ENCODE measurements at places on chromosomes 7 and 10.

DNA sequence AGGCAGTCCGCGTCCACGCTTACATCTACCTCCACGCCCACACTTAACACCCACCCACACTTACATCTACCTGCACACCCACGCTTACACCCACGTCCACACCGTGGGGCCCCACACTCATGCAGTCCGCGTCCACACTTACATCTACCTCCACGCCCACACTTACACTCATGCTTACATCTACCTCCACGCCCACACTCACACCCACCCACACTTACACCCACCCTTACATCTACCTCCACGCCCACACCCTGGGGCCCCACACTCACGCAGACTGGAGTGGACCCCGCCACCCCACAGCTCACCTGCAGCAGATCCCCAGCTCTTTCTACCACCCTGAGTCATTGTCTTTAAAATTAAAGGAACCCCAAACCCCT lies 32.4 kb upstream of the PWWP2B start:
- H3K36me3 ChIP-seq = no peaks in the 10 kb centered on the region
- no peaks in the 10 kb centered on the region for H3K27me3 ChIP-seq
- no peak for DNase-seq
- H3K4me3 ChIP-seq = no peak overlapping the region
- no peaks in the 10 kb centered on the region for H3K4me1 ChIP-seq

DNA sequence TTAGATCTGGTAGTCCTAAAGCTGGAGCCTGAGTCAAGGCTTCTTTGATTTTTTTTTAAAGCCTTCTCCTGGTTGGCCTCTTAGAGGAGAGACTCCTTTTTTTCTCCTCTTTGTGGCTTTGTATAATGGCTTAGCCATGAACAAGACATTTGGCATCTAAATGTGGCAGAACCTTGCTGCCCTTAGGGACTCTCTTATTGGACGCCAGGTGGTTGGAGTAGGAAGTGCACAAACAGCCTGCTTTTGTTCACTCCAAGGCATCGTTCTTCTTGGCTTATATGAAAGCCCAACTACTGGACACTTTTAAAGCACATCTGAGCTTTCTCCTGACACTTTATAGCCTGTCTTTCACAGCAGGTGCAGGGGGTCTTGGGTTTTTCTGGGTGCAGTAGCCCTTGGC lies 25.0 kb downstream of the ZPBP start:
- H3K27me3 ChIP-seq = no peaks in the 10 kb centered on the region
- no peak overlapping the region for H3K4me3 ChIP-seq
- no peaks in the 10 kb centered on the region for H3K36me3 ChIP-seq
- DNase-seq = peak; percentile 32
- peaks cover 14% of the 10 kb centered on the region for H3K4me1 ChIP-seq
- no peak overlapping the region for H3K27ac ChIP-seq

DNA sequence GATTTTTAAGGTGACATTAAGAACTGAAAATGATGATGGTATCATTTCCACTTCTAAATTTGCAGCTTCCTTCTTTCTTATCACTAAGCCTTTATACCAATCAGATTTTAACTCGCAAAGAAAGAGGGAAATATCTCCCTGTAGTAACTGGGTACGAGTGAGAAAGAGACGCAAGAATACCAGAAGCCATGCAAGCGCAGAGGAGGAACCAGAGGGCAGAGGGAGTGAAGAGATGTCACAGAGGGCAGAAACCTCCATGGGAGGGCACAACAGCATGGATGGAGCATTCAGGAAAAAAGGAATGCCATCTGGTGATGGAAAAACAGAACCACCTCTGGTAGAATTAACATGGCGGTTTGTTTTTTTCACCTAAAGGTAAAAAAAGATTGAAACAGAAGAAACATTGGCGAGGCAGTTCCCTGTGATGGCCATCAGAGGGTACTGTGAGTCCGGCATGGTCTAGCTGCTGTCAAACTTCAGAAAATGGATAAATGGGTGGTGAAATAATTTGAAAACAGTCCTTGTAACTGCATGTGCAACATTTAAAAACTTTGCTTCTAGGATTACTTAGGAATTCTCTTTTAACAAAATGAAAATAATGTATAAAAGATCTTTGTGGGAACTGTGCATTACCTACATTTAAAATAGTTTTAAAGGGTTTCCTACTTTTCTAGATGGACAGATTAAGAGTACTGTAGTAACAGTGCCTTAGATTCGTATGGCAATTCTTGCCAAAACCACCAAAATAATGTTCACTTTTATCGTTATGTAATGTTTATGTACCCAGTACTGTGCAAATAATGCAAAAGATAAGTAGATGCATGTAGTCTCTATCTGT lies 91.8 kb downstream of the ARHGAP12 start:
- no peaks in the 10 kb centered on the region for H3K27me3 ChIP-seq
- no peak overlapping the region for H3K4me3 ChIP-seq
- no peak for DNase-seq

DNA sequence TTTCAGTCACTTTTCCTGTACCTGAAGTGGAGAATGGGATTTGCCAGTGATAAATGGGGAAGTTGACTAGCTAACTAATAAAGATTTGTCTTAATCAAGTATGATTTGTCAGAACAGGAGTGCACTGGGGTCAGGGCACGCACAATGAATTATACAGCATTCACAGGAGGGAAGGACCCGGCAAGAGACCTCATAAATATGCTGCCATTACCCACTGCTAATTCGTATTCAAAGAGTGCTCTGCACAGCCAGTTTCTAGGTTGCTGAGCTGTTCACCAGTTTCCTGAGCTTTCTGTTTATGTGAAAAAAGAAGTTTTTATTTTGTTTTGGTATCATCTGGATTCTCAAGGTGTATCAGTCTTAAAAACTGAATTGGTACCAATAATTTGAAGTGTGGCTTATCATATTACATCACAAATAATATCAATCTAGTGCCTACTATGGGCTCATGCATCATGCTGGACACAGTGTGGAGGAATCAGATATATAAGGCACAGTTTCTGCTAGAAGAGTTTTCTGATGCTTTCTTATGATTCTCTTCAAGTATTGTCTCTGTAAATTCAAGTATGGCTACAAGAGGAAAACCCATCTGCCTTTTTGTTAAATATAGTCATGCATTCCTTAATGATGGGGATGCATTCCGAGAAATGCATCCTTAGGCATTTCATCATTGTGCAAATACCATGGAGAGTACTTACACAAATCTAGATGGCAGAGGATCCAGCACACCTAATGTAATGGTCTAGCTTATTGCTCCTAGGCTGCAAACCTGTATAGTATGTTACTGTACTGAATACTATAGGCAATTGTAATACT lies 202.2 kb downstream of the VTI1A start:
- no peak overlapping the region for H3K4me3 ChIP-seq
- H3K27ac ChIP-seq = no peak overlapping the region
- no peak for DNase-seq
- H3K27me3 ChIP-seq = no peaks in the 10 kb centered on the region
- H3K36me3 ChIP-seq = no peaks in the 10 kb centered on the region

- no peak overlapping the region for H3K4me3 ChIP-seq
- no peaks in the 10 kb centered on the region for H3K27me3 ChIP-seq
- no peaks in the 10 kb centered on the region for H3K4me1 ChIP-seq
- H3K36me3 ChIP-seq = no peaks in the 10 kb centered on the region
Measured at GRCh38 chr10:125707541-125708468, 11.7 kb upstream of the EDRF1 start.

- no peak overlapping the region for H3K4me3 ChIP-seq
- H3K27ac ChIP-seq = no peak overlapping the region
- H3K36me3 ChIP-seq = no peaks in the 10 kb centered on the region
Measured at GRCh38 chr7:142539901-142540300, 209.4 kb upstream of the PRSS1 start.

GRCh38 chr10:124624895-124625294 lies 119.3 kb downstream of the FAM53B start:
- H3K27ac ChIP-seq = peak overlapping the region; percentile 88
- DNase-seq = peak; percentile 43
- no peaks in the 10 kb centered on the region for H3K27me3 ChIP-seq

DNA sequence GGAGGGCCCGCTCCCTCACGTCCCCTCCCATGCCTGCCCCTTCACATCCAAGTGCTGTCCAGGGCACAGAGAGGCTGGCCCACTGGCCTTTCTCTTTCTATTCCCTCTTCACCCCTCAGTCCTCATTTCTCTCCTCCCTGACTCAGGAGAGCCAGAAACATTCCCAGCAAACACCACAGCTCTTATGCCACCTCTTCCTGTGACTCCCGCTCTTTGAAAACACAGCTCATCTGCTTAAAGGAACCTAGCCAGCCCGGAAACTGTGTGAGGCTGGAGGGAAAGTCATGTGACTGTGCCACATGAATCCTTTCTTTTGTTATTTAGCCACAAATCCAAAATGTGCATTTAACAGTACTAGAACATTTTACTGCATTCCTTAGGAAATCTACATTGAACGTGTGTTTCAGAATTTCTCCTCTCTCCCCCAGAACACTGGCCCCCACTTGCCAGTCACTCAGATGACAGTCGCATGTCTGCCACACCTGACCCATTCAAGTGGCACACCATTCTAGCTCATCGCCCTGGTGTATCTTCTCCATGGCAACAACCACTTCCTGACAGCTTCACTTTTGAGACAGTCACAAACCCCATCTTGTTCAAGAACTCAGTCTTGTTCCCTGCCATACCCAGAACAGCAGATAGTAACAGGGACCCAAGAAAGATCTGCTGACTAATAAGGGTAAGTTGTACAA lies 42.8 kb downstream of the GRB10 start:
- no peak overlapping the region for H3K4me3 ChIP-seq
- H3K27ac ChIP-seq = no peak overlapping the region
- no peaks in the 10 kb centered on the region for H3K36me3 ChIP-seq

DNA sequence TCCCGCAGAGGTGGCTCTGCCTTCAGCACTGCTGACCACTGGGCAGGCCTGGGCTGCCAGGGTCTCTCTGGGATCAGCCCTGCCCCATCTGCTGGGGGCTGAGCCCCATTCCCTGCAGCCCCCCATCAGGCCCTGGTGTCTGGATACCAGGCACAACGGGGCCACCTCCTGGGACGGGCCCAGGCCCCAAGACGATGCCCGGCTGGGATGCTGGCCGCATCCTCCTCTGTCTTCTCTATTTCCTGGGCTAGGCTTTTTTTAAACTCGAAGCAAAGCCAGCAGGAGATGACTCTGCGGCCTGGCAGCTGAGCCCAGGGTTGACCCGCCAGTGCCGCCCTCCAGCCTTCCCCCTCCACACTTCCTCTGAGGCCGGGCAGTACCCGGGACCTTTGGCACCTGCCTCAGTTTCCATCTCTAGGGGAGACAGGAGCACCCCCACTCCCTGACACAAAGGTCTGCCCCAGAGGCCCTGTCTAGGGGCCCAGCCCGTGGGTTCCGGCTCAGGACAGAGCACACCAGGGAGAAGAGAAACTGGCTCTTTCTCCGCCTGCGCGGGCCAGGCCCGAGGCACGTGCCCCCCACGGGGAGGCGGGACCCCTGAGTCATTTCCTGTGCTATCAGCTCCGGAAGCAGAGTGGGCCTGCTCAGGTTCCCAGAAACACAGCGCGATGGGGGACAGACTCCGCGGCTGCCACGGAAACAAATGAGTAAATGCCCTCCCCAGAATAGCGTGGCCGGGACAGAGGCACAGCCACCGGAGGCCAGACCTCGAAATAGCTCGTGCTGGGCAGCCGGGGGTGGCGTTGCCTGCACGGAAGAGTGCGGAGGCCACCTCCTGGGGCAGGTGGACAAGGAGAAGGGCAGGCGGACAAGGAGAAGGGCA lies 84.6 kb upstream of the PDGFA start:
- peaks cover 40% of the 10 kb centered on the region for H3K4me1 ChIP-seq
- H3K4me3 ChIP-seq = no peak overlapping the region
- peak overlapping the region; percentile 82 for H3K27ac ChIP-seq
- no peaks in the 10 kb centered on the region for H3K36me3 ChIP-seq
- no peaks in the 10 kb centered on the region for H3K27me3 ChIP-seq

- no peak overlapping the region for H3K4me3 ChIP-seq
- no peaks in the 10 kb centered on the region for H3K4me1 ChIP-seq
- DNase-seq = no peak
Measured at GRCh38 chr7:129908181-129908580, 44.6 kb downstream of the UBE2H start.

GRCh38 chr7:11776039-11776438 lies 56.0 kb downstream of the THSD7A start:
- H3K27me3 ChIP-seq = no peaks in the 10 kb centered on the region
- no peaks in the 10 kb centered on the region for H3K36me3 ChIP-seq
- H3K4me1 ChIP-seq = no peaks in the 10 kb centered on the region
- no peak overlapping the region for H3K27ac ChIP-seq
- no peak for DNase-seq

DNA sequence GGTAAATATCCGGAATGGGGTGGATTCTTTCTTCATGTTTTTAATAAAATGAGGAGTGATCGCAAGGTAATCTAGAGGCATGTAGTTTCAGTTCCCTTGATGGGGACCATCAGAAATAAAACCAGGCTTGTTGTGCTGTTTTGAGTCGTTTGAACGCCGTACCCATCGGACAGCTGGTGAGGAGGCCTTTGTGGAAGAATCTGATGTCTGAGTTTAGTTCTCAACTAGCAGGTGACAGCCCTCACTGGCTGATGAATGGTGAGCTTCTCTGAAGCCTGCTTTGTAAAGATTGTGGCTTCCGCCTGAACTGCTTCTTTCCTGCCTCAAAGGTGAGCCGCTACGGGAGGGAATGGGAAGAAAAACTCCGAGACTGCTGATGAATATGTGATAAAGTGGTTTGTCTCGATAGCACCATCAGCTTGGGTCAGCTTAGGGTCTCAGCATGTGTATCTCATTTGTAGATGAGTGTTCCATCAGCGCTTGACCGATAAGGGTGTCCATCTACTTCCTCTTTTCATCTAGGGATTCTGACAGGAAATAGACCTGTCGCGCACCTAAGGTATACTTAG lies 977 bp downstream of the TMEM248 start:
- no peak overlapping the region for H3K27ac ChIP-seq
- DNase-seq = no peak
- no peaks in the 10 kb centered on the region for H3K27me3 ChIP-seq
- peaks cover 35% of the 10 kb centered on the region for H3K4me1 ChIP-seq

DNA sequence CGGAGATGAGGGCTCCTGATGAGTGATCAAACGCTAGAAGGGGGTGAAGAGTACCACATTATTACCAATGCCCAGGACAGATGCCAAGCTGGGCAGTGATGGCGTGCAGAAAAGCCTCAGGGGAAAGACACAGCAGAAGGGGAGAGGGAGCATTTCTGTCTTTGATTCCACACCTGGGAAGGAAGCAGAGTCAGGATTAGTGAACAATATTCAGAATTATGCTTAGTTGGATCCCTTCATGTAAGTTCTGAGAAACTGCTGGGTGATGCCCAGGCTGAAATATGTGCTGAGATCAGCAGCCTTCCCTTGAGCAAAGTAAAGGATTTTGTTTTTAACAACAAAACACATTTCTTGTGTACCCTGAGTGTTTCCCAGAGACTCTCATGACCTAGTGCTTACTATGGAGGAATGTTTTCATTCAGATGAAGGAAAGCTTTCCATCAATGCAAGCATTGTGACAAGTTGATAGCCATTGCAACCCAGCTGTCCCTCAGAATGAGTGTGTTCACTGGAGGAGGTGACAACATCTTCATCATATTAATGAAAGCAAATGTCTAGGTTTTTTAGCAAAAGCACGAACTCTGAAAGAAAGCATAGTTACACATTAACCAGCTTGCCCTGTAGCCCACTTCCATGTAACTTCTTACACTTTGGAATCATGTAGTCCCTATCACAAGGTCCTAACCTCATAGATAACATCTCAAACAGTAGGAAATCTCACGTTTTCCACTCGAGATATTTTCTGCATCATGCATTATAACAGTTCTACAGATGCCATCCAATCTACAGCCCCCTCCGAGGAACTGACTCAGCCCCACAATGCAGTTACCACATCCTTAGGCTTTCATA lies 23.8 kb upstream of the AKR1C1 start:
- no peaks in the 10 kb centered on the region for H3K27me3 ChIP-seq
- H3K4me1 ChIP-seq = peaks cover 56% of the 10 kb centered on the region
- H3K27ac ChIP-seq = peak overlapping the region; percentile 14
- no peak for DNase-seq
- no peaks in the 10 kb centered on the region for H3K36me3 ChIP-seq
- no peak overlapping the region for H3K4me3 ChIP-seq
